ENCODE measurements at places on chromosomes 11 and 22.

DNA sequence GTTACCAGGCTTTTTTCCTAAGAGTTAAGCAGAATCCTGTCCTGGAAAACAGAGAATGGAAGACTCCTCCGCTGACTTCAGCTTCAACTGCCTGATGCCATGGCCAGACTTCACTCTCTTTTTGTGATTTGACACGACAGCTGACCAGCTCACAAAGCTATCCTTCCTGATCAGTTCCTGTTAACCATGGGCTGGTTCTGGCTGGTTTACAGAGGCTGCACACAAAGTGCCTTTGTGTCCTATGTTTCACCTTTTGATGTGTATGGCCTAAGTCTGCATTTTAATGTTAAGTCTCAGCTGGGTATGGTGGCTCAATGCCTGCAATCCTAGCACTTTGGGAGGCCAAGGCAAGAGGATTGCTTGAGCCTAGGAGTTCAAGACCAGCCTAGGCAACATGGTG is 11.1 kb downstream of the FOLR3 start:
- DNase-seq: no peak

DNA sequence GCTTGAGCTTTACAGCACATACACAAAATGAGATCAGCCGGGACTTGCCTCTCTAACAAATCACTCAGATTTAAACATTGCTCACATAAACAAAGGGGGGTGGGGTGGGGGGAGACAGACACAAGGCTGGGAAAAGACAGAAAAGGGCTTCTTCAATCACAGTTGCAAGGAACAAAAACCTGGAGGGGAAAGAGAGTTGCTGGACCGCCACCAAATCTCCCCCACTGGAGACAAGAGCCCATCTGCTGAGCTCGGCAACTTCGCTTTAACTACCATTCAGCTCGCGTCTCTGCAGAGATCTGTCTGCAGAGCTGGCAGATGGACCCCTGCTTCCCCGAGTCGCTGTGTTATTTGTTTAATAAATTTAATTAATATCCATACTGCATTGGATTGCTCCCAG is 165.0 kb downstream of the RCN1 start:
- no peak for DNase-seq

DNA sequence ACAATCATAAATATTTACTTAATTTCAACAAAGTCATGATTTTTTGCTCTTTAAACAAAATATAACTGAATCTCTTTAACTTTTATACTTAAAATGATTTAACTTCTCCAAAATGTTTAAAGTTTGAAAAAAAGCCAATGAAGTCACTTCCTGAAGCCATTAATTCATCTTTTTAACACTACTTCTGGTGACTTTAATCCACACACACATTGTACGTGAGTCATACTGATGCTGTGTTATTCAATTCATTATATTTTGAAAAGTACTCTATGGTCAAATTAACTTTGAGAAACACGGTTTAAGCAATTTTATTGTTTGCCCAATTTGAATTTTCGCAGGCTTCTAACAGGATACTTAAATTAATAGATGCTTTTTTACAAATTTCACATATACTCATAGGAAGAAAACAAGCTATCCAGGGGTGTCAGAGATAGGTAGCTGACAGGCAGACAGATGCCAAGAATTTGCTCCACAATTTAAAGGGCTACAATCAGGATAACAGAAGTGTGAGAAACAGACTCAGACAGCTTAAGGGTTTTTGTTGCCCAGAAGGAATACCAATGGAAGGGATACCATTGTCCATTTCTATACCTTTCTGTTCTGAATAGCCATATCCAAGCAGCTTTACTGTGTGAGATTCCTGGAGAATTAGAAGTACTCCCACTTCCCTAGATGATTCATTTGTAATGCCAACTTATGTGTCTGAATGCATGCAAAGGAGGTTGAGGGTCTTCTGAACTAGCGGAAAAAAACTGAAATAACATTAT is 118.4 kb downstream of the RBFOX2 start:
- no peak for DNase-seq

DNA sequence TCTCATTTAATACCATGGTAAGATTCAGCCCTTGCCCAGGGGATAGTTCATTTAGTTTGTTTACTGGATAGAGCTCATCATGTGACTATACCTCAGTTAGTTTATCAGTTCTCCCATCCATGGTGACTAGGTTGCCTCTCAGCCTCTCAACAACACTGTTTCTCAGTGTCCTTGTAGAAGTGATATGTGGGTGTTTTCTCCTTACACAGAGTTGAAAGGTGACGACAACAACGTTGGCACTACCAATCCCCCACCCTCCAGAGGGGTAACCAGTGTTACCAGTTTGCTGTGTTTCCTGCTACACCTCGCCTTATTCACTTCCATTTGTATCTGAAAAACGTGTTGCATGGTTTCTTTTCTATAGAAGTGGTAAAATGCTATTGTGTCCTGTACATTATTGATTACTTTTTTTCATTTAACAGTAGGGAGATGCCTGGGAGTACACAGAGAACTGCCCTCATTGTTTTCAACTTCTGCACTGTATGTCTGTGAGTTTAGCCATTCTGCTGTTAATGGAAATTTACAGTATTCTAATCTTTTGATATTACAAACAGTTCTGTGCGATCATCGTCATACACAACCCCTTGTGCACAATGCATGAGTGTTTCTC is 11.6 kb downstream of the NEAT1 start:
- DNase-seq: no peak

GRCh38 chr22:34475886-34476285 is 555.6 kb upstream of the LARGE1 start:
- no peak for DNase-seq

GRCh38 chr22:50118557-50119168 is 28.9 kb downstream of the MOV10L1 start:
- peak; percentile 50 for DNase-seq

- no peak for DNase-seq
Observed at GRCh38 chr22:23527971-23528740, 51.9 kb downstream of the IGLL1 start.

DNA sequence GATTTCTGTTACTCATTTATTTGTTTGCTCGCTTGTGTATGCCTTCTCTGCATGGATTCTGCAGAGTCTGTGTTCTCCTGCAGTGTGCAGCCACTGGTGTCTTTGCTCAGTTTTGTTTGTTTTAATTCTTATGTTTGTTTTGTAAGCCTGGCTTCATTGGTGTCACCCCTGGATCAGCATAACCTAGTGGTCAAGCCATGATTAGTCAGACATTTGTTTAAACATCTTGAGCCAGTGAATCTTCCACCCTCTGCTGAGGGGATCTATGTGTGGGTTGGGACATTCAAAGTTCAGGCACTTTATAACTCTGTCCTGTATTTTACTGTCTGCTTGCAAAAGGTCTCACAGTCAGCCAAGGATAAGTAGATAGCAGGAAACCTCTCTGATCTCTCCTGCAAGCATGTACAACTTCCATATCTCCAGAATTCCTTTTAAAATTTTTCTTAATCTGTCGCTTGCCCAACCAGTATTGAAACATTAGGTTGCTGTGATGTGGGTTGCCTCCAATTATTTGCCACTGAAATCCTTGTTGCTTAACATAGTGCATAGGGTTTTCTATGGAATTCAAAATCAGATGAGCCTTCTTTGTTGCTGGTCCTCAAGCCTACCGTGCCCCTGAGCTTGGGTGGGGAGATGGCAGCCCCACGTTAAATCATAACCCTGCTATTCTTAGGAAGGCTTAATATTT is 86.8 kb downstream of the KCNQ1OT1 start:
- no peak for DNase-seq

GRCh38 chr11:83759148-83759547 is 473.0 kb upstream of the CCDC90B start:
- no peak for DNase-seq

GRCh38 chr22:42473484-42474193 is 41.4 kb upstream of the NFAM1 start:
- DNase-seq: no peak

- DNase-seq: no peak
Observed at GRCh38 chr11:11865449-11865848, 23.7 kb downstream of the USP47 start.

DNA sequence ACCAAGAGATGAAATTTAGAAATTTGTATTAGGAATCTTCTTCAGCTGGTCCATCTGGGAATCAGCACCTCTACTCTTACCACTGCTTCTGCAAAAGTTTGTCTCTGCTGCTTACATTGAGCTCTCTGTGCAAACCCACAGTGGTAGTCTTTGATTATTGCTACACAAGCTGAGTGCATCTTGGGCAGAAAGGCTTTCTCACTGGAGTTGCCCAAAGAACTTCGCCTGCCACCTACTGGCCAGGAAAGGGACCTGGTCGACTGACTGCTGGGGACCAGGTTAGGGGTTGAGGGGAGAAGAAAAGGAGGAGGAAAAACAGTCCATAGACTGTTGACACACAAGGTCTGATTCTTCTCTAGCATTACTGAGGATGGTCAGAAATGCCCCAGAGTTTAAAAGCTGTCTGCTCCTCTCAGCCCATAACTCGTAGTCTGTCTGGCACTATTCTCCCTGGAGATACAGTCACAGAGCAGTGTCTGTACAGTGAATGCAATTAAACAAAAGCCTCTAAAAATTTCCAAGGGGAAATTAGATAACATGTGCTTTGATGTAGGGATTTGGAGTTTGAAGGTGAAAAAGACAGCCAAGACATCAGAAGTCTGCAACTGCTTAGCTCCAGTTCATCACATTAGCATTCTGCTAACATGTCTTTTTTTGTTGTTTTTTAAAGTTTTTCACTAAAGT is 215.0 kb upstream of the CTSC start:
- no peak for DNase-seq

DNA sequence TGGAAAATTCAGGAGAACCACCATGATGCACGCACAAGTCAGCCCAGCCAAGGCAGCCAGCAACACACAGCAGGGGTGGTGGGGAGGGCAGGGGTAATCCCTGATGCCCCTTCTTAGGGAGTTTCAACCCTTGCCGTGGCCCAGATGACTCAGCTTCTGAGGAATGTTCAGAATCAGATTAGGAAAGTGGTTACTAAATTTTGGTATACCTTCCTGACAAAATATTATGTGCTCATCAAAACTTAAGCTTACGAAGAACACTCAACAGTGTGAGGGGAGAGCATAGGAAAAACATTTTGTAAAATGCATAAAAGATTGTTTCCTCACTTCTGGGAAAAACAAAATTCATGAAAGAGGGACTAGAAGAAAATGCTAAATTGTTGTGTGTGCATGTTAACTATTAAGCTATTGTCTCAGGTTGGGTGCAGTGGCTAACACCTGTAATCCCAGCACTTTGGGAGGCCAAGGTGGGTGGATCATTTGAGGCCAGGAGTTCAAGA is 32.1 kb downstream of the SERPIND1 start:
- DNase-seq: no peak

- DNase-seq: no peak
Observed at GRCh38 chr11:7488681-7489080, 3.4 kb downstream of the OLFML1 start.

DNA sequence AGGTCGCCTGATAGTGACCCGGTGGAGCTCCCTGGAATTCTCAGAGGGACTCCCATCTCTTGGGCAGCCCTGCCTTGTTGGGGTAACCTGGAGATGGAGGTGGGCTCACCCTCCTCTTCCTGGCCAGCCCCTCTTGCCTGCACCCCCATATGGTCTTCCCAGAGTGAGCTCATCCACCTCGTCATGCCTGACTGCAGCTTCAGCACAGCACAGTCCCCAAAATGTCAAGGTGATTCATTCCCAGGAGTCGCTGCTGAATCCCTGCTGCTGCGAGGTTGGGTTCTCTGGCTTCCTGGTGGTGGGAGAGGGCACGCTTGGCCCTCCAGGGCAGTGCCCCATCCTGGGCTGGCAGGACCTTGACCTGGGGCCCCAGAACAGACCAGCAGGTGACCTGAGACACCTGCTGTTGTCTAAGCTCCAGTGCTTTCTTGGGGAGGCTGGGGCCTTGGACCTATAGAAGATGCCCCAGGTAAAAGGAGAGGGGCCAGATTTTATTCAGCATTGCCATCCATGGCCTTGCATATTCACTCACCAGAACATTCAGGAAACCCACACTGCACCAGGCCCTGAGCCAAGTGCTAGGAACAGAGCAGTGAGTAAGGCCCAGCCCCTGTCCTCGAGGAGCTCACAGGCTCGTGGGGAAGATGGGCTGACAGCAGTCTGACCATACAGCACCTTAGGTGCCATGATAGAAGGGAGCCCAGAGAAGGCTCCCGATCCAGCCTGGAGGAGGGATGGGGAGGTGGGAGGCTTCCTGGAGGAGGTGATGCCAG is 72.9 kb downstream of the CACNA1I start:
- no peak for DNase-seq

- DNase-seq: no peak
Observed at GRCh38 chr22:36497910-36498665, 8.8 kb downstream of the FOXRED2 start.

GRCh38 chr11:57387289-57388030 is 3.0 kb downstream of the PRG2 start:
- no peak for DNase-seq

- no peak for DNase-seq
Observed at GRCh38 chr11:96072592-96072991, 148.7 kb upstream of the MTMR2 start.

- no peak for DNase-seq
Observed at GRCh38 chr22:36571991-36572390, 43.0 kb upstream of the EIF3D start.

DNA sequence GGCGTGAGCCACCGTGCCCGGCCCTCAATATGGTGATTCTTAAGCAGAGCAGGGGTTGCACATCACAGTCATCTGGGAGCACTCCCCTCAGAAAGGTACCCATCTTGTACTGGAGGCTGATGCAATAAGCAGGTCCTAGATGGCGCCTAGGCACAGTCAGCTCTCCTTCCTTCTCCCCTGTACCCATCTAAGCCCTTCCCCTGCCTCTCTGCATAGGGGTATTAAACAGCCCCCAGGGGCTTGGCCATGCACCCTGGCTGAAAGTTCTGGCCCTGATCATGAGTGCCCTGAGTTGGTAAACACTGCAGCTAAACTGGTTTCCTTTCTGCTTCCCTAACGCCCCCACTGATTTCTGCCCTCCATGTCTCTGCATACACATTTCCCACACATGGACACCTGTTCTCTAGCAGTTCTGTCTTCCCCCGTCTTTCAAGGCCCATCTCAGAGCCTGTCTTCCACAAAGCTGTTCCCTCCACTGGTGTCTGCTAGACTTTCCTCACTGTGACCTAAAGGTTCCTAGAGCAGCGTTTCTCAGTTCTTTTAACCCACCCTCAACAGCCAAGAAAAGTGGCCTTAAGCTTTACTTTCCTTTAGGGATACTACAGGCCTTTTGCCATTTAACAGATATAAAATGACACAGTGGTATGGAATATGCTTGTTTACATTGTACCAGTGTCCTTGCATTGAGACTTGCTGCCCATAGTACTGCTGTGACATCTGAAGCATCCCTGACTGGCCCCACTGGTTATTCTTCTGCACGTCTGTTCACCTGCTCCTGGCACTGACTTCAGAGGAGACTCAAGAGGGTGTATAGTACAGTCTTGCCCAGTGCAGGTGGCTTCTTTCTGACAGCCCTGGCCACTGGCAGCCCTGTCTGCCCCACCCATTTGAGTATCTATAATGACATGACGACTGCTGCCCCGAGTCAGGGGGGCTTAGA is 15.6 kb downstream of the UBE2L3 start:
- DNase-seq: no peak

GRCh38 chr22:39259666-39260065 is 14.9 kb upstream of the PDGFB start:
- no peak for DNase-seq

GRCh38 chr11:73348838-73349237 is 27.4 kb upstream of the RELT start:
- no peak for DNase-seq

All from AG04449 (cell line).